NCI-H1105 (cell line): ENCODE measurements at places on chromosomes 3 and 15.

GRCh38 chr15:77630956-77631744 lies 1.6 kb downstream of the LINGO1 start:
- no peak for DNase-seq

DNA sequence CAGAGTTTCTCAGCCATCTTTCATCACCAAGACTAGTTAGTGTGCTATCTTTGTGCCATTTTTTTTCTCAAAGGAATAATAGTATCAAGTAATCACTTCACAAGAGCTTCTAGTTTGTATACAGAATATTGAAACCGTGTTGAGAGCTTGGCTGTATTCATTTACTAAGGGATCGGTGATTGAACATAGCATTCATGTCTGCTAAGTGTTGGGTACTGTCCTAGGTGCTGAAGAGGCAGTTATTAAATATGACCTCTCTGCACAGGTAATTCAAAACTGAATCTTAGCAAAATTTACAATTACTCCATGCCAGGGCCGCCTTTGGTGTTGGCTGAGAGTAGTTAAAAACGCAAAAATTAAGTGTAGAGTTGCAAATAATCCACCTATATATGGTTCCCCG lies 355.3 kb upstream of the RORA start:
- no peak for DNase-seq

DNA sequence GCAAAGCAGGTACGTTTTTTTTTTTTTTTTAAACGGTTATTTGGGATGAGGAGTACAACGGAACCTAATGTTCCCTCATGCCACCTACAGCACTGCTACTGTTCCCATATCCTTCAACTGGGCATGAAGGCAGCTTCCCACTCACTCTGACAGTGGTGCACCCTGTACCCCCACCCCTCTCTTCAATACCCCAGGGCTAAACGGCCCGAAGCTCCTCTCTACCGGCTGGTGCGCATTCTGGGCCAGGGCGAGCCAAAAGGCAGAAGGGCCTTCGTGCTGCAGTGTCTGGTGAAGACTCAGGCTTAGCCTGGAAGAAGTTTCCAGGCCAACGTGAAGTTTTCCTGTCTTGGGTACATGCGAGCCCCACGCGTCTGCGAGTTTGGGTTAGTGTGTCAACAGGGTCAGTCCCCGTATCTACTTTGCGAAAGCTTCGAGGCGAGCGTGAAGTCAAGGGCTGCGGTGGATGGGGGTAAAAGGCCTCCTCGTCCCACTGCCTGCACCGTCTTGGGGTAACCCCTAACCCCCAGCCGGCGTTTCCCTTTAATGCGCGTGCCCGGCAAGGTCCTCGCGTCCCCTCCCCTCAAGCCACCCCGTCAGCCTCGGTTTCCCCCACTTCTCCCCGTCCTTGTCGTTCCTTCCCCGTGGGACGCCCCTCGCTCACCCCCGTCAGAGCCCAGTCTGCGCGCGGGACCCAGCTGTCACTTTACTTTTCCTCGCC lies 765 bp upstream of the UBE2E2 start:
- no peak for DNase-seq

DNA sequence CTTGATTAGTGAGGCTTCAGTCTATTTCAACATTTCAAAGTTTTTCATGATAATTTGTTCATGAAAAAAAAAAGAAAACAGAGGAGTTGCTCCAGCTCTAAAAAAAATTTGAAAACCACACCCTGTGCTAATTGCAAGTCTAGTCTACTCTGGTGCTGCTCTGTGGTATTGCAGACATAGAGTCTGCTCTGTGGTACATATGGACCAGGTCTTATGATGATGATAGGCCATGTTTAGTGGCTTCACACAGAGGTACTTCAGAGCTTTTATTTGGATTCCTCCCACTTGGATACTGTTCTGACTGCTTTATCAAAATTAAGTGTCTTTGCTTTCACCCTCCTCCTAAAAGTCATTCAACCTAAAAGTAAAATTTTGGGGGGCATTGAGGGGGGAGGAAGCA lies 160.8 kb downstream of the ALCAM start:
- DNase-seq, result no peak

DNA sequence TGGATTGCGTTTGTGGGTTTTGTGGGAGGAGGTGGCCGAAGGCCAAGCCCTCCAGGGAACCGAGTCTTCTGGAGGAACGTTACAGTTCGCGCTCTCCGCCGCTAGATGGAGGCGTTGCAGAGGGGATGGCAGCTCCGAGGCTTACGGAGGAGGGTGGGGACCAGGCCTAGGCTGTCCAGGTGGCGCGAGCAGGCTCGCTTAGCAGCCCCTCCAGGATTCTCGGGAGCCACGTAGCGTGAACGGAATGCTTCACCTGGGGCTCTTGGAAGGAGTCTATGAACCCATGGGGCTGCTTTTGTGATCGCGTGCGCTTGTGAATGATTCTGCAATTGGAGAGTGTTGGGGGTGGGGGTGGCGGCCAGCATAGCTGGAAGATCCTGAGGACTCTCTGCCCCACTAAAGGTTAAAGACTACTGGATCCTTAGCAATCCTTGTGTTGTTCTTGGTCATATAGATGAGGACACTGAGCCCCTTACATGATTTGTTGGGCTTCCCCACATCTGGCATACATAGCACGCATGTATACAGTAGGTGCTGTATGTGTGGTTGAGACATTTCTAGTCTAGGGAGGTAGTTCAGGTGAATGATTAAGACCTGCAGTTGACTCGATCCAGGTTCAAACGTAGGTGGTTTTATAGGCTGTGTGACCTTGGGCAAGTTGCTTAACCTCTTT lies 25.7 kb downstream of the FAM3D start:
- DNase-seq, result no peak
